Activated T-helper 1 cell treated with anti-CD3 and anti-CD28 coated beads, Interleukin-12 subunit alpha, Interleukin-12 subunit beta, Interleukin-2, Interleukin-4 antibody, amounts not matched to agents 30 ng/mL and 10 ng/mL and 1 ng/mL, durations not matched to agents 14 hours and 24 hours and 36 hours (primary cell): ENCODE measurements at places on chromosomes 5 and 9.

- H3K27me3 ChIP-seq, result no peaks in the 10 kb centered on the region
- peaks cover 42% of the 10 kb centered on the region for H3K4me1 ChIP-seq
- peak overlapping the region; percentile 67 for H3K27ac ChIP-seq
- peak; percentile 41 for DNase-seq
- peaks cover 23% of the 10 kb centered on the region for H3K36me3 ChIP-seq
Measured at GRCh38 chr5:151772029-151772845, 483 bp downstream of the G3BP1 start.

DNA sequence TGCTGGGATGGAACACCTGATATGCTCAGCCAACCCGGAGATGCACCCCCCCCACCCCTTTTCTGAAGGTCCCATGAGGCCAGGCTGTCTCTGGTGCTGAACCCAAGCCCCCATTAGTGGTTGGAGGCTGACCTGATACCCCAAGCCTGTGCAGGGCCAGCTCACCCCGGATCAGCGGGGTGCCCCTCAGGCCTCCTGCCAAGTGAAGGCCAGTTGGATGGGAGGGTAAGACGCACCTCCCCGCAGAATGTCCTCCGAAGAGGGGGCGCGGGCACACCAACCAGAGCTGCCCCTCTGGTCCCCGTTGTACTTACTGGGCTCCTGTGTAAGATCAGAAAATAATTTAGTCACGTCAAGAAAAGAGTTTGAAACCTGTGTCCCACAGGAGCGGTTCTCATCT lies 76.8 kb upstream of the OTULINL start:
- H3K36me3 ChIP-seq, result no peaks in the 10 kb centered on the region
- no peak overlapping the region for H3K27ac ChIP-seq
- no peak for DNase-seq
- H3K4me1 ChIP-seq, result no peaks in the 10 kb centered on the region

- no peaks in the 10 kb centered on the region for H3K4me1 ChIP-seq
- no peaks in the 10 kb centered on the region for H3K36me3 ChIP-seq
- no peak overlapping the region for H3K4me3 ChIP-seq
- no peak for DNase-seq
- no peak overlapping the region for H3K27ac ChIP-seq
Measured at GRCh38 chr5:32942225-32942989, 231.3 kb downstream of the NPR3 start.

- H3K4me3 ChIP-seq, result no peak overlapping the region
- peaks cover 8% of the 10 kb centered on the region for H3K27me3 ChIP-seq
- no peaks in the 10 kb centered on the region for H3K4me1 ChIP-seq
Measured at GRCh38 chr9:121950441-121950840, 142.7 kb downstream of the TTLL11 start.

- no peaks in the 10 kb centered on the region for H3K27me3 ChIP-seq
- no peak overlapping the region for H3K27ac ChIP-seq
- H3K4me1 ChIP-seq, result peaks cover 5% of the 10 kb centered on the region
- no peak overlapping the region for H3K4me3 ChIP-seq
Measured at GRCh38 chr9:95297760-95298159, 19.7 kb downstream of the FANCC start.

DNA sequence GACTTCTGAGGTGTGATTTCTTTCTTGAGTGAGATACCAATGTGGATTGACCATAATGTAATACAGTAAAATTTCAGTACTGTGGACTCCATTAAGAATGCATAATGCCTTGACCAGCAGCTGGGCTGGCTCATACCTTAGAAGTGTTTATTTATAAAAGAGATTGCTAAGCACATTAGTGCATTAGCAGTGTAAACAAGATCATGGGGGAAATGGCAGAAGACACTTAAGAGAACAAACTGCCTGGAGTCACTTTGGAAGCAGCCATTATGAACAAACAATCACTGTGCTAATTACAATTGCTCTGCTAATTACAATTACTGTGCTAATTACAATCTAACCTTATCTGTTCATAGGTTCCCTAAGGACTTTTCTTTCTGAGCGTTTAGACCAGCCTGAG lies 104.2 kb downstream of the TRIM32 start:
- H3K36me3 ChIP-seq, result no peaks in the 10 kb centered on the region
- peaks cover 2% of the 10 kb centered on the region for H3K27me3 ChIP-seq
- H3K27ac ChIP-seq, result no peak overlapping the region
- H3K4me1 ChIP-seq, result no peaks in the 10 kb centered on the region

GRCh38 chr5:11595045-11595444 lies 309.2 kb downstream of the CTNND2 start:
- H3K4me1 ChIP-seq, result no peaks in the 10 kb centered on the region
- no peak for DNase-seq
- no peak overlapping the region for H3K27ac ChIP-seq

- H3K36me3 ChIP-seq, result no peaks in the 10 kb centered on the region
- no peak overlapping the region for H3K27ac ChIP-seq
- H3K4me3 ChIP-seq, result no peak overlapping the region
- DNase-seq, result no peak
- H3K4me1 ChIP-seq, result no peaks in the 10 kb centered on the region
- no peaks in the 10 kb centered on the region for H3K27me3 ChIP-seq
Measured at GRCh38 chr9:11893331-11893730, 799.9 kb upstream of the TYRP1 start.

DNA sequence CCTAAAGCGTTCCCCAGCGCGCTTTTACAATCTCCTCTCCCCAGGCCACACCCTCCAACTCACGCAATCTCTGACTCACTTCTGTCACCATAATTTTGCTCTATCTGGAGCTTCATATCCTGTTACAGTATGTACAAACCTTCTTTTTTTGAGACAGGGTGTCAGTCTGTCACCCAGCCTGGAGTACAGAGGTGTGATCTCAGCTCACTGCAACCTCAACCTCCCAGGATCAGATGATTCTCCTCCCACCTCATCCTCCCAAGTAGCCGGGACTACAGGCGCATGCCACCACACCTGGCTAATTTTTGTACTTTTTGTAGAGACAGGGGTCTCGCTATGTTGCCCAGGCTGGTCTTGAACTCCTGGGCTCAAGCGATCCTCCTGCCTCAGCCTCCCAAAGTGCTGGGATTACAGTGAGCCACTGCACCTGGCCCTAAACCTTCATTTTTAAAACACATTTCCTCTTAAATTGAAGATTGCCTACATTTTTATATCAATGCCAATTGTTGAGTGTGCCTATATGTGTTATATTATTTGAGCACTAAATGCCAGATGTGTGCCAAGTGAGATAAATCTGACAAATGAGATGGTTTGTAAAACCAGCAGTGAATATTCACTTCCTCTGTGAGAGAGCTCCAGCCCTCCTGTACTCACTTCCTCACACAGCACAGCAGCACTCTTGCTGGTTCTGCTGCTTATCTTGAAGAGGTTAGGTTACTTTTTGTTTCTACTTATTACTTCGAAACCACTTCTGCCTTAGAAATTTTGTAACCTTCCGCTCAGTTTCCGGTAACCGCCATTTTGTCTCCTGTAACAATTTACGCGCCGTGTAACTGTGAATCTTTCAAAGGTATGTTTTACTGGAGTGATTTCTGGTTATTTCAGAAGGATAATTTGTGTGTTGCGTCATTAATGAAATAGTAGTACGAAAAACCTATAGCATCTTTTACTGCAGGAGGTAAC lies 57.9 kb downstream of the DOCK8 start:
- peak overlapping the region; percentile 83 for H3K4me3 ChIP-seq
- H3K27me3 ChIP-seq, result no peaks in the 10 kb centered on the region
- H3K27ac ChIP-seq, result peak overlapping the region; percentile 94
- peaks cover 60% of the 10 kb centered on the region for H3K4me1 ChIP-seq
- peaks cover 24% of the 10 kb centered on the region for H3K36me3 ChIP-seq

- peaks cover 13% of the 10 kb centered on the region for H3K27me3 ChIP-seq
- H3K4me1 ChIP-seq, result peaks cover 27% of the 10 kb centered on the region
- no peak for DNase-seq
- H3K27ac ChIP-seq, result no peak overlapping the region
Measured at GRCh38 chr9:124296094-124296493, 38.3 kb downstream of the NEK6 start.
